ENCODE measurements at places on chromosomes 5 and 9.

DNA sequence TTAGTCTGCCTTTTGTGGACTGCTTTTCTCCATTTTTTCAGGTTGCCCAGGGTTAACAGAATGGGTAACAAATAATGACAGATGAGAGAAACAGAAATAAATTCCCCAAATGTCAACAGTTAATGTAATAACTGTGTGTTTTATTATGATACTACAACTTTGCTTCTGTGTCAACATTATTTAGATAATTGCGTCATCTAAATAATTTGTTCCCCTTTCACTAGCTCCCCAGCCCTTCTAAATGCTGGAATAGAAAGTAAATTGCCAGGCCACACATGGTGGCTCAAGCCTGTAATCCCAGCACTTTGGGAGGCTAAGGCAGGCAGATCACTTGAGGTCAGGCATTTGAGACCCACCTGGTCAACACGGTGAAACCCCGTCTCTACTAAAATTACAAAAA, 53.5 kb downstream of the RNF38 start:
- DNase-seq: no peak

- no peak for DNase-seq
Observed at GRCh38 chr9:96172797-96173196, 129.2 kb downstream of the HSD17B3 start.

GRCh38 chr5:63958654-63959053, 3.6 kb downstream of the HTR1A start:
- DNase-seq: no peak

DNA sequence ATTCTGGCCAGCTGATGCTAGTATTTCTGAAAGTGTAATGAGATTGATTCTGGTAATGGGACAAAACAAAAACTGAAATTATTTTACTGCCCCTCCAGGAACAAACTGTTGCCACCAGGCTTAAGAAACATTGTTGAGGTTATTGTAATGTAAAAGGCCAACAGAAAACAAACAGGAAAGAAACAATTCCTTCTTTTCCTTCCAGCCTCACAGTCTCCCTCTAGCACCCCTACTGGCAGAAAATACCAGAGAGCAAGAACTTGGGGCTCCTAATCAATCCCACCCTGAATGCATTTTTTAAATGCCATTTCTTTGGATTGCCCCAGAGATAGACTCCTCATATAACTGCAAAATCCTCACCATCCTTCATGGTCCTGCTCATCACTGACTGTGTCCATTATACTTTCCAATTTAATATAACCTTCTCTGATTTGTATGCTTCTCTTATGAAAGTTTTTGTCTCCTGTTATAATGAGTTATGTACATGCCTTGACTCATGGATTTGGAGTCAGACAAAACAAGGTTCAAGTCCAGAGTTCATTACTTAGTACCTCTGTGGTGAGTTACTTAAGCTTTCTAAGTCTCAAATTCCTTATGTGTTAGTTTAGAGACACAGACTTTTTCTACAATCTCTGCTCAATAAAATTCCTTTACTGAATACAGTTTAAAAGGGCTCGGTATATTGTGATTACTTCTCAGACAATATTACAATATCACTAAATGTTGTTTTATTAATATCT, 157.9 kb upstream of the FBN2 start:
- DNase-seq: no peak

DNA sequence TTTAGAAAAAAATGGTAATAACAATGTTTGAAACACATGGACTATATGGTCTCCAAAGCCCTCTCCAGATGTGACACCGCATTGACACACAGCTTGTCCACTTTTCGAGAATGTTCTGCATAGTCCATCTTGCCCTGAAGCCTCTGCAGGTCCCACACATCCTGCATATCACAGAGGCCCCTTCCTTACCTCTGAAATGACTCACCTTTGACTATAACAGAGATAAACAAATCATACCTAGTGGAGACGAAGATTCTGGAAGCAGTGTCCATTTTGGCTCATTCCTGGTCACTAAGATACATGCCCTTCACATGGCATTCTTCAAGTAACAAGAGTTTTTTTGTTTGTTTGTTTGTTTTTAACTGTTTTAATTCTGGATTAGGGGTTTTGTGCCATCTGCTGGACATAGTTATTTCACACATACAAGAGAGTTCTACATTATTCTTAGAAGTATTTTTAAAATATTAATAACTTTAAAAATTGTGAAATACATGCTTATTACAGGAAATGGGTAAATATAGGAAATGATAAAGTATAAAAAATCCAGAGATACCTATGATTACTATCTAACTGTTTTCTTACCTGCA, 5.1 kb downstream of the ARL14EPL start:
- DNase-seq: no peak

DNA sequence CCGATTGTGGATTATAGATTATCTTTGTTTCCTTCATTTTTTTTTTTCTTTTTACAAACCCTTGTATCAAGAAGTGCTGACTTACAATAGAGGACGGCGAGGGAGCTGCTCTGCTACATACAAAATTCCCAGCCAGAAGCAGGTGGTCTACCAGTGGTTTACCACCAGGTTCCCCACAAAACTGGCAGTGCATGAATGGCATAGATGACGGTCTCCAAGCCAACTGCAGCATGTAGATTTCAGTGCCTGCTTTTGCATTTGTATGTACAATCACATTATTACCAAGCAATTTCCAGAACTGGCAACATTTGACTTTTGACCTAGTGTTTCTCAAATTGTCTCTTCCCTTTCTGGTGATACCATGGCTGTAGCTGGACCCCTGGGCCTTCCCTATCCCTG, 84.0 kb downstream of the ACER2 start:
- no peak for DNase-seq

DNA sequence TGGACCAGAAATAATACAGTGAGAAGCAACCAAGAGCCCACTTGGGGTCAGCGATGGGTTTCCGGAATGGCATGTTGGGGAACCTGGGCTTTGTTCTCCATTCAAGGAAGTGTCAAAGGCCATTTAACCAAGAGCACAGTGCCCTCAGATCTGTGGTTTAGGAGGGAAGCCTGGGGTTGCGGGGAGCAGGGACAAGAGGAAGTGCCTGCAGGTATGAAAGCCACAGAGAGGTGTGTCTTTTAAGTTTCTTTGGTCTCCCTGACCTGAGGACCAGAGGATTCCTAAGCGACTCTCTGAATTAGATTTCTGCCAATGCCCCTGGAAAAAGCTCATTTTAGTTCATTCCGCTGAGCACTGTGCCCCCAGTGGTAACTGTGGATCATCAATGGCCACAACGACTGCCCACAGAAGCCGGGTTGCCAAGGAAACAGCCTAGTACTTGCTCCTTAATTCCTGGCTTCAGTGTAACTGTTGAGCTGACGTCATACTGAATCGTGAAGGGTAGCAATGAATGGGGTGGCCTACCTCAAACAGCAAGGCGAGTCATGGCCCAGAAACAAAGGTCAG, 107.3 kb upstream of the SPIN1 start:
- DNase-seq: no peak

DNA sequence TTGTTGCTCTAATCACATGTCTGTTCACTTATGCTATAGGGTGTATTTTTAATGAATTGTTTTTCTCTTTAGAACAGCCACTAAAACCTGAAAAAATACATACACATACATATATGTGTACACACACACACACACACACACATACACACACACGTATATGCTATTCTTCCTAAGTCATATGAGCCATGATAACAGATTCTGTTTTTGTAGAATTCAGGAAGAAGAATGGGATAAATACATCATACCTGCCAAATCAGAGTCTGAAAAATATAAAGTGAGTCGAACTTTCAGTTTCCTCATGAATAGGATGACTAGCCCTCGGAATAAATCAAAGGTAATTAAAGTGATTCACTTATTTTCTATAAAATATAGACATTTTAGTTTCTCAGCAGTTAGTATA, 231.4 kb downstream of the ARHGEF28 start:
- no peak for DNase-seq

DNA sequence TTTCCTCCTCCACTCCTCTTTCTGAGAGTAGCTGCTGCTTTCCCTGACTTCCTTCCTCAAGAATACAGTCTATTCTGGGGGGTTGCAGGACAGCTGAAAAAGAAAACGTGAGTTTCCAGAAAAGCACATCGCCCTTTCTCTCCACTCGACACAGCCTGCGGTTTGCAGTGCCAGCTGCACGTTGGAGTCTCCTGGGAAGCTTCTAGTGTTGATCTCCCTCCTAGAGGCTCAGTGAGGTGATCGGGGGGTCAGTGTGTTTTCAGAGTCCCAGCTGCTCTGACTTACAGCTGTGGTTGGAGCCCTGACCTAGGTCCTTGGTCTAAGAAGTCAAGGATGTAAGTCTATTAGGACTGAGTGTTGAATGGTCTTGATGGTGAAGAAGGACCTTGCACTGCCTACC, 25.0 kb upstream of the SUSD3 start:
- DNase-seq: no peak

DNA sequence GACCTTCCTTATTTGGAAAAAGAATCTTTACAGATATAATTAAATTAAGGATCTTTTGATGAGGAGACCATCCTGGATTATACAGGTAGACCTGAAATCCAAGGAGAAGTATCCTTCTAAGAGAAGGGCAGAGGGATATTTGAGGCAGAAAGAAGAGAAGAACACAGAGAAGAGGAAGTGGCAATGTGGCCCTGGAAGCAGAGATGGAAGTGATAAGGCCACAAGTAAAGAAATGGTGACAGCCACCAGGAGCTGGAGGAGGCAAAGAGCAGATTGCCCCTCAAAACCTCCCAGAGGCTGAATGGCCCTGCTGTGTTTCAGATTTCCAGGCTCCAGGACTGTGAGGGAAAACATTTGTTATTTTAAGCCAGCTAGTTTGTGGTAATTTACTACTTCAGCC, 93.0 kb upstream of the ANKRD55 start:
- no peak for DNase-seq

DNA sequence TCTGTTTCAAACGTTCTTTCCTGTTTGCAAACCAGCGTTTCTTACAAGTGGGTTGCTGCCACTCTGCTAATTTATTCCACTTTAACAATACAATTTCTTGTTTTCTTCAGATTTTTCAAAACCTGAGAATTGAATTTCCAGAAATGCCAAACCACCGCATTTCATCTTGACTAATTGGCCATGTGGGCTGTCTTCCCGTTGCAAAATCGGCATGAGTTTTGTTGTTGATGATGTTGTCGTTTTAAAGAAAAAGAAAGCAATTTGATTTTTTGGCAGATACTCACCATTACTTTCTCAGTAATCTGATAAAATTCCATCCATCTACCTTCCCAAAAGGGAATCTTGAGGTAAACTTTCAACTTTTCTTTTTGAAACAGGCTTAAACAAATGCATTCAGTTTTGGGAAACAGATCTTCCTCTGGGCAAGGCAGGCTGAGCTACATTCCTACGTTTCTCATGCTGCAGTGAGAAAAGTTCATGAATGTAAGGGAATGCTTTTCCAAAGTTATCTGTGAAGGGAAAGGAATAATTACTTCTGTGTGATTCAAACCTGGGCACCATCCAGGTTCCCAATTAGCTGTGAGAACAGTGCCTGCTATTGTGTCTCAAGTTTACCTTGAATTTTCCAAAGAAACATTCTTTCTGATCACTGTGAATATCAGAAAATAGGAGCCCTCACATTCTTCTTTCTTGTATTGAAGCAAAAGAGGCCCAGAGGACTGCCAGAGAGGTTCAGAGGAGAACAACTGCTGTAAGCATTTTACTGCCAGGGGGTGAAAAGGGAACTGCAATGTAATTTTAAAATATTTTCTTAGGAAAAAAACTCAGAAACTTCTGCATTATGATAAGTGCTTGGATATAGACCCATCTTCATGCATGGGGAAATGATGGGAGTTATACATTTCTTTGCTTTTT, 100.7 kb upstream of the TUT7 start:
- no peak for DNase-seq

DNA sequence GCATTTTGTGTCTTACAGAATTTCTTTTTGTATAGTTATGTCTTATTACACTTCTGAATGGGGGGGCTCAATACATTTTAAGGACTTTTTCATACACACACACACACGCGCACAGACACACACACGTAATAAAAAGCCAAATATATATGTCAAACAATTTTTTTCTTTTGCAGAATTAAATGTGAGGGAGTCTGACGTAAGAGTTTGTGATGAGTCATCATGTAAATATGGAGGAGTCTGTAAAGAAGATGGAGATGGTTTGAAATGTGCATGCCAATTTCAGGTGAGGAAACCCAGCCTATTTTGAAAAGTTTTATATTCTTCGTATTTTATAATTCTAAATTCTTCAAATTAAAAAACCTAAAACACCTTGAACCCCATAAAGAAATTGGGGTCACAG, 25.6 kb downstream of the TMEFF1 start:
- no peak for DNase-seq

GRCh38 chr5:39854771-39855410, 430.1 kb upstream of the DAB2 start:
- no peak for DNase-seq

DNA sequence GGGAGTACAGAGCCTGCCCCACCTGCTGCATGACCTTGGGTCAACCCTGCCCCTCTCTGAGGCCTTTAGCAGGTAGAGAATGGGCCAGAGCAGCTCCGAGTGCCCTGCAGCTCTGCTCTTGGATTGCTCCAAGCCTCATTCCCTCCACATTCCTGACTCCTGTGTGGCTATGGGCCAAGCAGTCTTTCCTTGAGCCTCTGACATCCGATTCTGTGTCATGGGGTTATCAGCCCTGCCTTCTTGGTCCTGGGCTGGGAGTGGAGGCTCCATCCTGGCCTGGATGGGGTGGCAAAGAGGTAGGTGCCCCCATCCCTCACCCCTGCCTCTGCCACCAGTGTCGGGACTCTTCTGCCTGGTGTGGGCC, 13.7 kb downstream of the FPGS start:
- DNase-seq: no peak

- DNase-seq: no peak
Observed at GRCh38 chr5:59079622-59080620, 497.0 kb downstream of the RAB3C start.

- no peak for DNase-seq
Observed at GRCh38 chr5:107766972-107767371, 96.2 kb upstream of the EFNA5 start.

DNA sequence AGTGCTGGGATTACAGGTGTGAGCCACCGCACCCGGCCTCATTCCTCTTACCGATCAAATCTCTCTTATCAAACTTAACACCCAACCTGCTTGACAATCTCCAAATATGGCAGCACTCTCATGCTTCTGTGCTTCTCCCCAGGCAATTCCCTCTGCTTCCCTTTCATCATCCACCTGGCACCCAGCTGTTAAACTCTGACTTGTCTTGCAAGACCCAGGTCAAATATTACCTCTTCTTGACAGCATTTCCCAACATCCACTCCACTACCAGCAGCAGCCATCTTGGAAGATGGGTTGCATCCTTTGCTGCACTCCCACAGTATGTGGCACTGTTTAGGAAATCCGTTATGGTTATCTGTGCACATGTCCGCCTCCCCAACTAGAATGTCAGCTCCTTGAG, 113.6 kb downstream of the ACTL7B start:
- DNase-seq: no peak

GRCh38 chr9:98992885-98993569, 49.3 kb downstream of the COL15A1 start:
- no peak for DNase-seq
